ENCODE measurements at places on chromosomes 1 and 21.

GRCh38 chr1:2519029-2519685, 7.2 kb downstream of the PANK4 start:
- DNase-seq: no peak

DNA sequence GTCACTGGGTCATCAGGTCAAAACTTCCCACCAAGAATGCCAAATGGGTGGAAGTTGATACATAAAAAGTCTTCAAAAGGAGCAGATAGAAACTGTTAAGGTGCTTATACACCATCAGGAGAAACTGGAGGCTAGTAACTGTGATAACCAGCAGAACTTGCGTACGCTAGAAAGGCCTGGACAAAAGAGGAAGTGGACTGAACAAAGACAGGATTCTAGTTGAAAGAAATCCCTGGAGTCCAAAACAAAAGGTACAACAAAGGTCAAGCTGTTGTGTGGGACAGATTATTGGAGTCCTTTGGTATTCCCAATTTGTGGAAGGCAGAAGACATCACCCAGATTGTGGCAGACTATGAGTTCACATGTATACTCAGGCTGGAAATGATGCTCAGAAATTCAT, 215.8 kb upstream of the PBX1 start:
- no peak for DNase-seq

DNA sequence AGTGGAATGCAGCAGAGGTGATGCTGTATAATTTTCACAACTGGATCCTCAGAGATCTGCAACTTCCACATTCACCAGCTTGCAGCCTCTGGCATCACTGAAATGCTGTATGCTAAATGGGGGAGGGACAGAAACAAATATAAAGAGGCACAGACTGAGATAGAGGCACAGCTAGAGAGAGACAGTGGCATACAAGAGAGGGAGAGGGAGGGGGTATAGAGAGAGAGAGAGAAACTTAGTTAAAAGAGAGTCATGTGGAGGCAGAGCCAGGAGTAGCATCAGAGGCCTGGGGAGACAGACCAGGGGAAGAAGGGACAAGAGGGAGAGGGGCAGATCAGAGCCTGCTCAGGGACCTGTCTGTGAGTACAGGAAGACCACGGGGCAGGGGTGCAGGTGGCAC, 84.5 kb upstream of the GRIK3 start:
- DNase-seq: no peak

GRCh38 chr21:29218749-29219148, 80.0 kb upstream of the BACH1 start:
- DNase-seq: no peak

DNA sequence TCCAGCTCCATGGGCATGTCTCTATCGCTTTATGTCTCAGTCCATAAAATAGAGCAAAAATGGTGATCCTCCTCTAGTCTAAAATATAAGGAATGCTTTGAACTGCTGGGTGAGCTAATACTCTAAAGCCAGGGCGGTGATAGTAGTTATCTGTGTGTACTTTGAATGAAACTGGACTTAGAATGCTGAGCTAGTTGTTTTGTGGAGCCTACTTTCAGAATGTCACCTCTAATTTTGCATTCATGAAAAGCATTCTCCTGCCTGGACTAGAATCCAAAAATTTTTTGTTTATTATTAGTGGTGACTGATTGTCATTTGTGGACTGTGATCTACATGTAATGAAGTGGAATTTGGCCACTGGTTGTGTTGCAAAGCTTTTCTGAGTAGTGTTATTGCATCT, 241.6 kb upstream of the C1orf105 start:
- no peak for DNase-seq

DNA sequence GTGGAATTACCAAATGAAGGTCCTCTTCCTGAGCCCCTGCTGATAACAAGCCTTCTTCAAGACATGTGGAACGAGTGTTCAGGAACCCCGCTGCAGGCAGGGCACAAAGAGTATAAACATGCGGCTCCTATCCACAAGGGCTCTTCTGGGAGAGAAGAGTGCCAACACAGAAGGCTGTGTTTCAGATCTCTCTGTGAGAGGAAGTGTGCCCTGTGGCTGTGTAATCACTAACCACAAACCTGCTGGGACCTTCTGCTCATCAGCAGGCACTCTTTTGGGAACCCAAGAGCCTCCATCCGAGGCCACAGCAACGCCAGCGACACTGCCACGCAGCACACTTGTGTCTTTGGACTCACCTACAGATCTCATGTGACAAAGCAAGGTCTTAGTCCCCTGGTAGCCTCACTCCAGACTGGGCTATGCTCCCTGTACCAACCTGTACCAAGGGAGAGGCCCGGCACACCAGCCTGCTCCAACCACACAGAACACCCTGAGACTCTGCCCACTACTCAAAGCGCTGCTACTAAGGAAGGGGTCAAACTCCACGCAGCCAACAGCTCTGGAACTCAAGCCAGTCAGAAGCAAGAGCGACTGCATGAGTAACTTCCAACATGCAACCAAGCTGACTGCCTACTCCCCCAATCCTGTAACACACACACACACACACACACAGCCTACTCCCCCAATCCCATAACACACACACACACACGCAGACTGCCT, 7.8 kb downstream of the PTTG1IP start:
- peak; percentile 65 for DNase-seq

- DNase-seq: peak; percentile 75
Measured at GRCh38 chr21:31781737-31782136, 49.8 kb upstream of the SCAF4 start.

DNA sequence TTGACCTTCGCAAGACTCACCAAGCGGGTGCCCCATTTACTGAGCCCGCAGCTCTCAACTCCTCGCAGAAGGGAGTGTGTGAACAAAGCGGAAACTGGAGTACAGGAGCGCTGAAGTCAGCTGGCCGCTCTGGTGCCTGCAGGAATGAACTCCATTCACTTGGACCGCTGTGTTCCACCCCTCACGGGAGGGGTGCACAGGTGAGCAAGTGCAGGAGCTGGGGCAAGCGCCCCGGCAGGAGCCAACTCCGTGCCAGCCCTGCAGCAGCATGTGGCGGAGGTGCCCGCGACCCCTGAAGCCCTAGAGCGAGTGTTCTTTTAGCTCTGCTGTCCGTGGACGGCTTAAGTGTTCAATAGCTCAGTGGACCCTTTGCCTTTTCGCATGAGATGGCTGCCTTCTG, 471.6 kb upstream of the ADGRL4 start:
- DNase-seq: no peak

DNA sequence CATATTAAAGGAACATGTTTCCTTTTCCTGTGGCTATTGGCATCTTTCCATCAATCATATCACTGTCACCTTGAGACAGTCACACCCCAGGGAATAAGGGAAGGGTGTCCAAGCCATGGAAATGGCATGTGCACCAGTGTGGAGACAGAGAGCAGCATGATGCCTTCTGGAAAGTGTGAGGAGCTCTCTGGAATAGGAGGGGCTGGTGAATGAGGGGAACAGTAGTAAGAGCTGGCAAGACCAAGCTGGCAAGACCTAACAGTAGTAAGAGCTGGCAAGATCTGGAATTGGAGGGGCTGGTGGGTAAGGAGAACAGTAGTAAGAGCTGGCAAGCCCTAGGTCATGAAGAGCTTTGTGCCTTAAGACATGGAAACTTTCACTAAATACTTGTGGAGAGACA, 186.7 kb downstream of the C1orf94 start:
- DNase-seq: no peak

- no peak for DNase-seq
Measured at GRCh38 chr1:180215856-180216625, 14.0 kb upstream of the LHX4 start.

DNA sequence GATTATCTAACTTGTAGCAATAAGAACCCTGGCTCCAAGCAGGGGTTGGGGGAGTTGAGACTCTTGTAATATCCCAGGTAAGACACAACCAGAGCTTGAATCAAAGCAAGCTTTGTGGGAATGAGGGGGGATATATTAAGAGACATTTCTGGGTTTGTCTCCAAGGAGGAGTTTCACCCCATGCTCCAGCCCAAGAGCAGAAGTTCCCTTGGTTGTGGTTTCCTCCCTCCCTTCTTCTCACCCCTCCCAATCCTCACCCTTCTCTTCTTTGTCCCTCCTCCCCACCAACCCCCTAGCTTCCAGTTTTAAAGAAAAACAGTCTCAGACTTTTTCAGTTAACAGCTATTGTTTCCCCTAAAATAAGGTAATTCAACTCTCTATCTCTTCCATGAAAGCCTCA, 11.9 kb downstream of the TRAF3IP3 start:
- no peak for DNase-seq

DNA sequence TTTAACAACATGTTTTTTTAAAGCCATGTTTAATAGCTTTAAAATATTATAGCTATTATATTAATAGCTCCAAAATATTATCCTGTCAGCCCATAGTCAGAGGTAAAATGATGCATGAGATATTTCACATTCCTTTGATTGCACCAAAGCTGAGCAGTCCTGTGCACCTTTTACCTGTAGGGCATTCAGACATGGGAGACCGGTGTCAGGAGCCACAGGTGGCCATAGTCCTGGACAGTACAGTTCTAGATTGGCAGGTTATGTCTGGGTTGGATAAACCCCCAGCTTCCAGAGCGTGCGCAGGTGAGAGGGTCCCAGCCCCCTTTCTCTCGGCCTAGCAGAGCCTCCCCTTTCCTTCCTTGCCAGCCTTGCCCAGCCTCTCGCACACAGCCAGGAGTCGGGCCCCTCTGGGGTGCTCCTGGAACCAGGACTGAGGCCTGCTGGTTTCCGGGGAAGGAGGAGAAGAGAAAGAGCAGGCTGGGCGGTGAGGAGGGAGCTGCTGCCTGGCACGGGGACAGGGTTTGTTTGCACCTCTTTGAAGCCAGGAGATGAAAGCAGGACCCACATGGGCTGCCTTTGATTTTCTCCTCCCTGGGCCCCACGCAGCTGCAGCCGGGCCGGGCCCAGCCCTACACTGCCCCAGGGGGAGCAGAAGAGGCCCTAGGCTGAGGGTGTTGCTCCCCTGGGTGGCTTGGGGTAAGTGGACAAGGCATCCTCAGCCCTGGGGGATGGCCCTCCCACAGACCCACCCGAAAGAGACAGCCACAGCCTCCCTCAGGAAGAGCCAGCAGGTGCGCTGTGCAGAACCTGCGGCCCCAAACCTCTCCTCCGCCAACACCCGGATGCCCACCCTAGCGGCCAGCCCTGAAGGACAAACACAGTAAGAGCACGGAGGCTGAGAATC, 75.2 kb upstream of the TARDBP start:
- peak; percentile 86 for DNase-seq

DNA sequence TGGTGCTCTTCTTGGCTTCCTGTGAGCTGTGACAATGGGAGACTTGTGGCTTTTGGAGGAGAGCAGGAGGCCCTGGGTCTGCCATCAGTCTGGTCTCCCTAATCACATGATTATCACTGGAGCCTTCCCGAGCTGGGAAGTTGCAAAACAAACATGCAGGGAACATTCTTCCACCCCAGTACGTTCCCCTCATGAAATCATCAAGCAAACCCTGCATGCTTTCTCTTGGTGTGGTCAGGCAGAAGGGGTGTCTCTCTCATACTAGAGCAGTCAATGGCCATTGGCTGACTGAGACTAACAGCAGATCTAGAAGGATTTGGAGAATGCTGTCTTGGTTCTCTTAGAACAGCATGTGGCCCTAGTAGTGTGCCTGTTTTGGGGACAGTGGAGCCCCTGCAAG, 111.2 kb downstream of the LIPI start:
- DNase-seq: no peak

DNA sequence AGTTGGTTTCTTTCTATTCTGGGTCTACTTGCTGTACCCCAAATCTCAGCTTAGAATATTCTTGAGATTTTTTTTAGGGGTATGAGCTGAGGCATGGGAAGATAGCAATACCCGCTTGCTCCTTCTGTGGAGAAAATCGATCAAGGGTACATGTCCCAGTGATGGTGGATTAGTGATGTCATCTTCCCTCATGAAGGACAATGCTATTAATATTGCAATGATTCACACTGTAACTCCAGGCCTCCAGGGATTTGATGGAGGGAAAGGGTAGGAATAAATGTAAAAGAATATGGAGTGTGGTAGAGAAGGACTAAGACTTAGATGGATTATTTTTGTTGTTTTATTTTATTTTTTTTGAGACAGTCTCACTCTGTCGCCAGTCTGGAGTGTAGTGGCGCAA, 47.4 kb downstream of the XCL1 start:
- DNase-seq: no peak

DNA sequence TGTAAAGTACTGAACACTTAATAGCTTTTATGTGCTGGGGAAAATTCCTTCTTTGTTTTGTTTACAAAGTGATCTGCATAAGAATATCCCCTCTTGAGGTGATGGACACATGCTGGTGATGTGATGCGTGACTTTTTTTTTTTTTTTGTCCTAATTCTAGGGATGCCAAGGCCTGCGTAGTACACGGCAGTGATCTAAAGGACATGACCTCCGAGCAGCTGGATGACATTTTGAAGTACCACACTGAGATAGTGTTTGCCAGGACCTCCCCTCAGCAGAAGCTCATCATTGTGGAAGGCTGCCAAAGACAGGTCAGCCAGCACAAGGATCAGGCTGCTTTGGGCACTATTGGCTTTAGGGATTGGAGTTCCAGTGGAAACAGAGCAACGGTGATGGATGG, 24.7 kb downstream of the ATP1A1 start:
- no peak for DNase-seq

DNA sequence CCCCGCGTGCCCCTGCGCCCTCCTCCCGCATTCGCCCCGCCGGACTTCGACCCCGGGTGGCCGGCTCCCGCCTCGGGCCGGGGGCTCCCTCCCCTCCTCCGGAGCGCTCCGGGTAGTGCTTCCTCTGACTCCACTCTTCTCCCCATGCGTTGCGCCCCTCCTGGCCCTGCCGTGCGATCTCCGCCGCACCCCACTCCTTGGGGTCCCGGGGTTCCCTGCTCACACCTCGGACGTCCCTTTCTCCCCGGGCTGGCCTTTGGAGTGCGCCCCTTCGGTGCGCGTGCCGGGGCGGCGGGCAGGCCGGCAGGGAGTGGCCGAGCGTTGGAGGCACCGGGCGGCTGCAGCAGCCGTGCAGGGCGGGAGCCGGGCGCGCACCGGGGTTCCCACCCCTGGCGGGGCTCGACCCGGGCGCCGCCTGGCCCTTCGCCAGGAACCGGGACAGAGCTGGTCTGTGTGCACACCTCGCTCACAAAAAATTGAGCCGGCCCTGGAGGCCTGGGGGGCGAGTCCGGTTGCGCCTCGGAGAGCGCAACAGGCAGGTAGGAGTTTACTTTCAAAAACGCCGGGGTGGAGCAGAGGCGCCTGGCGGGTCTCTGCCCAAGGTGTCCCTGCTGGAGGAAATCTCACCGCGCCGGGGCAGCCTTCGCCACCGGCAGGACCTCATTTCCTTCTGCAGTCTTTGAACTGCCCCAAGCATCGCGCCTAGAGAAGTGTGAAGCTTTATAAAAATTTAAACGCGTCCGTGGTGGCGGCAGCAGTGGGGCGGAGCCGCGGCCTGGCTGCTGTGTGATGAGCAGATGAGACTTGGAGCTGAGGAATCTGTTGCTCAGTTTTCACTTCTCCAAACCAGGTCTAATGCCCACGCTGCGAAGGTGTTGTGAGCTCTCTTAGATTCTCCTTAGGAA, 650 bp downstream of the VANGL1 start:
- DNase-seq: peak; percentile 64

- peak; percentile 30 for DNase-seq
Measured at GRCh38 chr1:156898161-156898566, 4.6 kb downstream of the PEAR1 start.

- DNase-seq: no peak
Measured at GRCh38 chr1:214550013-214550856, 1.2 kb downstream of the PTPN14 start.

- DNase-seq: no peak
Measured at GRCh38 chr1:36938819-36939218, 95.5 kb downstream of the GRIK3 start.

- no peak for DNase-seq
Measured at GRCh38 chr1:209291715-209292114, 291.8 kb upstream of the CAMK1G start.

All from stomach (tissue), 19 donors.